ENCODE measurements at places on chromosomes 12 and 14.

GRCh38 chr12:132953163-132953425 is 3.0 kb downstream of the ZNF605 start:
- DNase-seq = no peak

DNA sequence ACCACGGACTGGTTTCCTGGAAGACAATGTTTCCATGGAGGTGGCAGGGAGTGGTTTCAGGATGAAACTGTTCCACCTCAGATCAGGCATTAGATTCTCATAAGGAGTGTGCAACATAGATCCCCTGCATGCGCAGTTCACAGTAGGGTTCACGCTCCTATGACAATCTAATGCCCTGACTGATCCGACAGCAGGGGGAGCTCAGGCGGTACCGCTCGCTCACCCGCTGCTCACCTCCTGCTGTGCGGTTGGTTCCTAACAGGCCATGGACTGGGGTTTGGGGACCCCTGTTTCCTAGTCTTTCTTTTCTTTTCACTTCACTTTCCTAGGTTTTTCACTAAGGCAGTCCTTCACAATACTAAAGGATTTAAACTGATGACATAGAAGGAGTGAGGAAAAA is 39.6 kb downstream of the GUCY2C start:
- no peak for DNase-seq

- peak; percentile 84 for DNase-seq
Measured at GRCh38 chr14:21521501-21521900, 4.6 kb downstream of the SALL2 start.

- DNase-seq = no peak
Measured at GRCh38 chr14:54769951-54770863, 132.4 kb downstream of the GCH1 start.

DNA sequence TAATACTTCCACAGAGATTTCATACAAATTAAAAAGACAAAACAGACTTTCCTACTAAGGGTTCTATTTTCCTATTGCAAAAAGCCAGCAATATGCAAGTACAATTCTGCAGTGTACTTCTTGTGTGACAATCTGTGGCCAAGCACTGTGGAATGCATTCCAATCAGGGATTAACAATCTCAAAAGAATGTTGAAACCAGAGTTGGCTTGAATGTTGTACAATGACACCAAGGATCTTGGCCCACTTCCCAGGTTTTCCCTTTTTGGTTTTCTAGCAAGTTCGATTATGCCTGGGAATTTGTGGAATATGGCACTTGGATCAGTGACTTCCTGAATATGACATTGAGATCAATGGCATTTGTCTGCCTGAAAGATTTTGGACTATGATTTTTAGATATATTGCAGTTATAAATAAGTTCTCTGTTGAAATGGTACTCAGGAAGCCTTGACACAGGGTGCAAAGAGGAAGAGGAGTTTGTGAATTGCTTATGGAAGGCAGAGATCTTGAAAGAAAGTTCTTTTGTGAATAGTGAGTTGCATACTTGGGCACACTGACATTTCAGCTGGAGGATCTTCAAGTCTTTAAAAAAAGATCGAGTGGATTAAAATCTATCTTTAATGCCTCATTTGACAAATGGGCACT is 81.4 kb upstream of the FERMT2 start:
- peak; percentile 94 for DNase-seq
